ENCODE measurements at places on chromosomes 2 and 18. TPM values are rescaled to one million over a fixed set of nuclear protein-coding genes. Genes with fewer than 3 reads are reported as not detected.

ALPP gene
- 0.37 TPM for total RNA-seq

SERPINB12 gene
- total RNA-seq = not detected

ME2 gene
- 34.7 TPM for total RNA-seq

TXNDC2 gene
- 0.38 TPM for total RNA-seq

CIB4 gene
- total RNA-seq = 0.16 TPM

FER1L5 gene
- not detected for total RNA-seq

FN1 gene
- total RNA-seq = 158 TPM

CD226 gene
- 0.17 TPM for total RNA-seq

CCDC178 gene
- not detected for total RNA-seq

CDKL4 gene
- not detected for total RNA-seq

RAPGEF4 gene
- 0.21 TPM for total RNA-seq

OTX1 gene
- total RNA-seq = 4.3 TPM

UGT1A6 gene
- total RNA-seq = 1.3 TPM

TUBA4B gene
- total RNA-seq = 0.26 TPM

ALPG gene
- 0.15 TPM for total RNA-seq

AAMP gene
- total RNA-seq = 189 TPM

RGPD3 gene
- total RNA-seq = 0.13 TPM

RHOB gene
- 193 TPM for total RNA-seq

ZBTB7C gene
- total RNA-seq = 0.05 TPM

TNFAIP6 gene
- 3.0 TPM for total RNA-seq

SAG gene
- total RNA-seq = not detected

ANKRD30B gene
- total RNA-seq = not detected

C2orf66 gene
- 0.07 TPM for total RNA-seq

SNRNP200 gene
- 132 TPM for total RNA-seq

FSHR gene
- total RNA-seq = not detected

UXS1 gene
- 58.2 TPM for total RNA-seq

TRIB2 gene
- 0.19 TPM for total RNA-seq

FBLN7 gene
- 0.86 TPM for total RNA-seq

EMILIN1 gene
- not detected for total RNA-seq

ACVR1C gene
- not detected for total RNA-seq

MC4R gene
- total RNA-seq = not detected

UGT1A4 gene
- total RNA-seq = not detected

HIBCH gene
- total RNA-seq = 13.8 TPM

GALNT3 gene
- not detected for total RNA-seq

TXNDC9 gene
- 43.9 TPM for total RNA-seq

ELOA2 gene
- total RNA-seq = not detected

LRRC30 gene
- not detected for total RNA-seq

NAT8 gene
- not detected for total RNA-seq

TMEM131 gene
- total RNA-seq = 13.1 TPM

PJVK gene
- total RNA-seq = 0.98 TPM

GKN1 gene
- total RNA-seq = 0.72 TPM

ADD2 gene
- 23.6 TPM for total RNA-seq

MAP2 gene
- total RNA-seq = 0.28 TPM

TEX51 gene
- not detected for total RNA-seq

LHCGR gene
- total RNA-seq = not detected

IL1F10 gene
- total RNA-seq = not detected

TUBA3E gene
- not detected for total RNA-seq

TBR1 gene
- 0.11 TPM for total RNA-seq

BMP10 gene
- not detected for total RNA-seq

ZSWIM2 gene
- not detected for total RNA-seq

CACNB4 gene
- 0.10 TPM for total RNA-seq

ANKRD62 gene
- not detected for total RNA-seq

GREB1L gene
- total RNA-seq = 2.2 TPM

MC2R gene
- total RNA-seq = not detected

CHRNG gene
- not detected for total RNA-seq

DIPK1C gene
- total RNA-seq = not detected

DYNAP gene
- total RNA-seq = not detected
